CD4-positive, alpha-beta T cell treated with Interleukin-4 for 4 hours (primary cell): ENCODE measurements at places on chromosomes 1 and 21.

DNA sequence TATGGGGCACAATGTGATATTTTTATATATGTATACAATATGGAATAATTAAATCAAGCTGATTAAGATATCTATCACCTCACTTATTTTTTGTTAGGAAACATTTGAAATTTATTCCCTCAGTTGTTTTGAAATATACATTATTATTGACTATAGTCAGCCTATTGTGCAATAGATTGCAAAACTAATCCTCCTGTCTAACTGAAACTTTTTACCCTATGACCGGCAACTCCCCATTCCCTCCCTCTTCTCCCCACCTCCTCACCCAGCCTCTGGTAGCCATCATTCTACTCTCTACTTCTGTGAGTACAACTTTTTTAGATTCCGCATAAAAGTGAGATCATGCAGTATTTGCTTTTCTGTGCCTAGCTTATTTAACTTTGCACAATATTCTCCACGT lies 117.7 kb upstream of the SGIP1 start:
- no peak for DNase-seq

DNA sequence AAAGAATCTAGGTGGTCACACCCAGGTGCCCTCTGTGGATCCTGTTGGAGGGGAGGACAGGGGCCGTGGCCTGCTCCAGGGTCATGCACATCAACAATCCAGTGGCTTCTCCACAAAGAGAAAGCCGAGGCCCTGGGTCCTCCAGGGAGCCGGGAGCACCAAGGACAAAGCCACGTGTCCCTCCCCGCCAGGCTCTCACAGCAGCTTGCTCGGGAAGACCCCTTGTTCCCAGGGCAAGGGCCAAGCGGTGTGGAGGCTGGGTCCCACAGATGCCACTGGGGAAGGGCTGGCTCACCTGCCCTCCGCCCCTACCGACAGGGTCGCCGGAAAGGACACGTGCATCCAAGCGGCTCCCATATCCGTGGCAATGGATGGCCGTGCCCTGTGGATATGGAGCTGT lies 192.9 kb upstream of the VAMP3 start:
- DNase-seq, result no peak

GRCh38 chr1:232180779-232181136 lies 449.2 kb downstream of the SIPA1L2 start:
- no peak for DNase-seq

- DNase-seq, result no peak
These were observed 2.1 kb downstream of the PMVK start for GRCh38 chr1:154934358-154934948.

DNA sequence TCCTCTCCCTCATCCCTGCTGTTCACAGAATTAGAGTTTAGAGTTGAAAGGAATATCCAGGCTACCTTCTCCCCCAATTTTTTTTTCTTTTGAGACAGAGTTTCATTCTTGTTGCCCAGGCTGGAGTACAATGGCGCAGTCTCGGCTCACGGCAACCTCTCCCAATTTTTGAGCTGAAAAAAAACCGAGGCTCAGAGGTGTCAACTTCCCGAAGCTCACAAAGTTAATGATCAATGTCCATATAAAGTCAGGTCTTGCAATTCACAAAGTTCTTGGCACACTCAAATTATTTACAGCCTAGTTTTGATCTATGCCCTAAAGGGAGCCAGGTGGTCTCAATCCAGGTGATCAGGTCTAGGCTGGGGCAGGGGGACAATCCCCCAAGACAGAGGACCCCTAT lies 797 bp upstream of the LEFTY1 start:
- no peak for DNase-seq
